ENCODE measurements at places on chromosomes 6 and 20.

GRCh38 chr20:36181934-36182603, 27.5 kb downstream of the EPB41L1 start:
- DNase-seq: no peak

DNA sequence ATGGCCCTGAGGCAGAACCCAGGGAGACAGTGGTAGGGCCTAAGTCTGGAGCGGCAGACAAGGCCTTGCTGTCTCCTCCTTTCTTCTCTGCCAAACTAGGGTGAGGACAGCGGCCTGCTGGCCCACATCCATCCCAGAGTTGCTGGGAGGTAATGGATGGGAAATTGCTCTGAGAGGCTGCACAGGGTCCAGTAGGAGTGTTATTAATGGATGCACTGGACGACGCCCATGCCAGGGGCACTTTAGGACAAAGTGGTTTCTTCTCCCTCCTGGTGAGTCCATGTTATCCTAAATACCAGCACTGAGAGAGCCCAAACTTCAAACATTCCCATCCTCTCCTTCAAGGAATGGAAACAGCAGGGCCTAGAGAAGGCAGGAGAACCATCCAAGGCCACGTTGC, 28.3 kb upstream of the PREX1 start:
- no peak for DNase-seq

DNA sequence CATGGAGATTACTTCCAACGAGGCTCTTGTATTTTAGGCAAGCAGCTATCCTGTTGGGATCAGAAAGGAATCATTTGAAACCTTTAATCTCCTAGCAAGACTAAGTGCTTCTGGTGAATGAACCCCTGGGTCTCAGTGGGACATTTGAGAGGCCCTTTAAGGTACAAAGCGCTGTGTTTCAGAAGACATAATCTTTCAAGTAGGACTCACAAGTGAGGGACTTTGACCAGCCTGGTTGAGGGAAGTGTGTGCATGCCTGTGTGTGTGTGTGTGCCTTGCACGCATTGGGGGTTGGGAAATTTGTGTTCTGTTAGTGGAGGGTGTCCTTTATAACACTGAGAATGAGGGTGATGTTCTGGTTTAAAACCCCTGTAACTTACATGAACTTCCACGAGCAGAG, 64.4 kb upstream of the KCNG1 start:
- DNase-seq: no peak

GRCh38 chr6:167311286-167311685, 13.6 kb upstream of the TTLL2 start:
- no peak for DNase-seq

- DNase-seq: no peak
These were observed 50.7 kb upstream of the ENPP4 start for GRCh38 chr6:46079061-46079460.

- no peak for DNase-seq
These were observed 22.4 kb downstream of the SDCBP2 start for GRCh38 chr20:1306316-1307135.

- no peak for DNase-seq
These were observed 71.7 kb upstream of the MAP3K4 start for GRCh38 chr6:160919723-160920440.

GRCh38 chr6:119511024-119511423, 161.5 kb upstream of the MAN1A1 start:
- no peak for DNase-seq

DNA sequence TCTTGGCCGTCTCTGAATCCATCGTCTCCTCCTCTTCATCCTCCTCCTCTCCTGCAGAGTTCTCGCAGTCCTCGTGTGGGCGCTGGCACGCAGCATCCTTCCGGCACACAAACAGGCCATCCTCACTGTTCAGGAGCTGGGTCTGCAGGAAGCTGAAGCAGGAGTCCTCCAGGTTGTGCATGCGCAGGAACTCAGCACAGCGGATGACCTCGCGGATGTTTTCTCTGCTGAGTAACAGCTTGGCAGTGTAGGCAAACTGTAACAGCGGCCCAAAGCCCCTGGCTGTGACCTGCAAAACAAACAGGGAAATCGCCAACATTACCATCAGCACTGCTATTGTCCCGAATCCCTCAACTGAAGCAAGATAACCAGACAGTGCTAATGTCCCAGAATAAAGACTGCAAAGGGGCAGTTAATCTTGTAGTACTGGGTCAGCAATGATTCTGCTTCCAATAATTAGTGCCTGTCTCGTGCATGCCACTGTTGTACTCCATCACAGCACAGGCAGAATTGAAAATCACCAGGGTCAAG, 57.4 kb downstream of the GJA10 start:
- DNase-seq: no peak

GRCh38 chr6:28719275-28719940, 193.7 kb downstream of the GPX5 start:
- DNase-seq: no peak

DNA sequence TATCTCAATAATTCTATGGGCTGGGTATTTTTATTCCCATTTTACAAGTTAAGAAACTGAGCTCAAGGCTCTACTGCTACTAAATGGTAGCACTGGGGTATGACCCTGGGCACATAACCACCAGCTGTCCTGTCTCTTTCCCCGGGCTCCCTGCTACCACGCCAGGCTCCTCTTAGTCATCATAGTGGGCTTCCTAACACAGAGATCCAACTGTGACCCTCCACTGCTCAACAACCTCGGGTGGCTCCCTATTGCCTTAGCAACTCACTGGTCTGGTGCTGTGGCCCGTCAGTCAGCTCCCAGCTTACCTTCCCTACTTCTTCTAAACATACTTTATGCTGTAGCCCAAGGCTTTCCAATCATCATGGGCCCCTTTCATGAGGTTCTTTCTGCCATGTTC, 4.5 kb downstream of the KIAA1755 start:
- no peak for DNase-seq

GRCh38 chr6:127912914-127913313, 12.1 kb upstream of the THEMIS start:
- DNase-seq: no peak

DNA sequence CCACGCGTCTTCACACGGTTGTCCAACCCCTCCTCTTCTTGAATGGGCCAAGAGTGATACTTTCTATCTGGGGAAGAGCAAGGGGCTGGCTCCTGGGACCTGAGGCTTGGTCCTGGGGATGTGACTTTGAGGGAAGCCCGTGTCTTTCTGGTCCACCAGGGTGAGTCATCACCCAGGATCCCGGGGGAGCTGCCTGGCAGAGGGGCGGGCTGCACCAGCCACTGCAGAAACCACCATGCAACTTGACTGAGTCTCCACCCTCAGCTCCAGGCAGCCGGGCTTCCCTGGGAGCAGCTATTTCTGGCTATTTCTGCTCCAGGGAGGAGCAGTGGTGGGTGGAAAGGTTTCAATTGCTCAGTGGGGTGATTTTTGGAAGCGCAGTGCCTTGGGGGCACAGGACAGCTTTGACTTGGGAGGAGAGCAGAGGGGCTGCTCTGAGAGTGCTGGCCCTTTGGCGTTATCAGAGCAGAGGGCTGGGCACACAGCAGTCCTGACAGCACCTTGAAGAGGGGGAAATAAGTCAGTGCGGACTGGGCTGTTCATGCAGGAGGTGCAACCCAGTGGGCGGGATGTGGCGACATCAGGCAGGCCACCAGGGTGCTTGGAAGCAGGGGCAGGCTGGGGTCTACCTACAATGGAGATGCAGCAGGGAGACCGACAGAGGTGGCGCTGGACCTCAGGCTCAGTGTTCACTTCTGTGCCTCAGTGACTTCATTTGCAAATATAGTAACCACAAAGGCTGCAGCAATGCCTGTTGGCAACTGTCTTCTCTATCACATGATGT, 45.1 kb upstream of the FAM83D start:
- no peak for DNase-seq

DNA sequence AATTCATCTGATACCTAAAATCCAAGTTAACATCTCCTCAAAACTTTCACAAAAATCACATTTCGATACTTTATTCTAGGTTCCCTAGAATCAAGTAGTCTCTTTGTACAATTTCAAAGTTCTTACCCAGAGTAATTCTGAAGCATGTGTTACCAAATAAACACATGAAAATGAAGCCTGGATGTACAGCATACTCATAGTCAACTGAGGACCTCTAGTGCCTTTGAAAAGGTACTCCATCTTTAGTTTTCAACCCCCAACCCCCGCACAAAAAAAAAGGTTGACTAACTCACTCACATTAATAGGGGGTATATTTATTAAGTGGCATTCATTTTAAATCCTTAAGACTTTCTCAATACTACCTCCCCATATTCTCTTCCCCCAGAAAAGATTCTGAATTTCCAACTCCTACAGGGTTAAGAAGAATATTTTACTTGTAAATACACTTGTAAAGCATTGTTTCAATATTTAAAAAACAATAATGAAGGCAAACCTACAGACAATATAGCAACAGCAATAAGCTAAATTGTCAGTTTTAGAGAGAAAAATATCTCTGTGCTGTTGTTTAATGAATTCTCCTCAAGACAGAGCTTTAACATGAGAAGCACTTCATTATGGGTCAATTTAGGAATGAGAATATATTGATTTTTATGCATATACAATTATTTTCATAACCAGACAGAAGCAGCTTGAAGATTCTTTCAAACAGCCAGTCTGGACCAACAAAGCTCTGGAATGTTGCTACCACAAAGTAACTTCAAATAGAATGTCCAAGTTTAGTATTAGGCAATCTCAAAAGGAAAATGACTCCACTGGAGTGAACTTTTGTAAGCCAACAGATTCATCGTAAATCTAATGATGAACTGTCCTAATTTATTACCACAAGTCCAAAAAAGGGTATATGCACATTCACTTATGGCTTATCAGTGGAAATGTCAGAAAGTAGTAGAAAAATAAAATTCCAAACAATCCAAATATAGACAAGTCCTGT, 3.3 kb downstream of the PLN start:
- no peak for DNase-seq

DNA sequence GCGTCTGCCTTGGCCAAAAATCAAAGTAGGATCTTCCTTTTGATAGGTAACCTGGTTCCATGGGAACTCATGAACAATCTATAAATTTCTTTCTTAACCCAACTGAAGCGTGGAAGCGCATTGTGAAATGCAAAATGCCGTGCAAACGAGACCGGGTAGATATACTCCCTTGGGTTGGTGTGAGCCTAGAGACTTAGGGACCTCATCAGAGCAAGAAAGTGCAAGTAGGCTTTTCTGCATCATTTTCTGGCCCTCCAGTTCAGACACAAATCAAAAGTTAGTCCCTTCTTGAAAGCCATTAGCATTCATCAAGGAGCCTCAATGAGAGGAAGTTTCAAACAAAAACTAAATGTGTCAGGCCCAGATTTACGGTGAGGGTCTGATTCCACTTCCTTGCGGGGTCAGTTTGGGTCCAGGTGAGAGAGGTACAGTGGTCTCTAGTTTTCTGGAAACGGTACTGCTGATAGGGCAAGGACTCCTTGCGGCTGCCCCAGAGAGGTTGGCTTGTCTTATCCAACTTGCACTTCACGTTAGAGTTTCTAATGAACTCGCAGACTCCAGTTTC, 5.3 kb upstream of the ZNF184 start:
- no peak for DNase-seq

DNA sequence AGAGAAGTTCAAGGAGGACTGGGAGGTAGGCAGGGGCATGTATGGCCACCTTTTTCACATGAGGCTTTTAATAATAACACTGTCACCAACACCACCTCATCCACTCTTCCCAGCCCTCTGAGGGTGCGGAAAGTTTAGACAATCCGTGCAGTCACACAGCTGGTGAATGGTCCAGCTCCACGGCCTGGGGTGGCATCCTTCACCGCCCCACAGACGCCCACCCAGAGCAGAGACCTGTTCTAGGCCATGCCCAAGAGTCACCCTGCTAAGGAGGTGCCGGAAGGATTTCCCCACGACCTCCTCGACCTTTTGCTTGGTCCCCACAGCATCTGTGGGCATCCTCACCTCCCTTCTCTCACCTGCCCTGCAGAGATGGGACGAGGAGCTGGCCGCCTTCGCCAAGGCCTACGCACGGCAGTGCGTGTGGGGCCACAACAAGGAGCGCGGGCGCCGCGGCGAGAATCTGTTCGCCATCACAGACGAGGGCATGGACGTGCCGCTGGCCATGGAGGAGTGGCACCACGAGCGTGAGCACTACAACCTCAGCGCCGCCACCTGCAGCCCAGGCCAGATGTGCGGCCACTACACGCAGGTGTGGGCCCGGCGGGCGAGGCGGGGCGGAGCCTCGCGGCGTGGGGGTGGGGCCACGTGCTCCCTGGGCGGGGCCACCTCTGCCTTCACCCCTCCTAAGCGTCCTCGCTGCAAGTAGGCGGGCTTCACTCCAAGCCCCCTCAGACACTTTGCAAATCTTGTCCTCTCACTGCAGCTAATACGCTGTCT, 4.4 kb downstream of the PI16 start:
- DNase-seq: no peak

DNA sequence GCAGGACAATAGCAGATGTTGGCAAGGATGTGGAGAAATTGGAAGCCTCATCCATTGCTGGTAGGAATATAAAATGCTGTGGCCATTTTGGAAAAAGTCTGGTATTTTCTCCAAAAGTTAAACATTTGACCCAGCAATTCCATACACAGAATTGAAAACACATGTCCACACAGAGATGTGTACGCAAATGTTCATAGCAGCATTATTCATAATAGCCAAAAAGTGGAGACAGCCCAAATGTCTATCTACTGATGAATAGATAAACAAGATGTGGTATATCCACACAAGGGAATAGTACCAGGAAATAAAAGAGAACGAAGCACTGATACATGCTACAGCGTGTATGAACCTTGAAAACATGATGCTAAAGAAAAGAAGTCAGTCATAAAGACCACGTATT, 40.5 kb downstream of the CFAP61 start:
- DNase-seq: no peak

DNA sequence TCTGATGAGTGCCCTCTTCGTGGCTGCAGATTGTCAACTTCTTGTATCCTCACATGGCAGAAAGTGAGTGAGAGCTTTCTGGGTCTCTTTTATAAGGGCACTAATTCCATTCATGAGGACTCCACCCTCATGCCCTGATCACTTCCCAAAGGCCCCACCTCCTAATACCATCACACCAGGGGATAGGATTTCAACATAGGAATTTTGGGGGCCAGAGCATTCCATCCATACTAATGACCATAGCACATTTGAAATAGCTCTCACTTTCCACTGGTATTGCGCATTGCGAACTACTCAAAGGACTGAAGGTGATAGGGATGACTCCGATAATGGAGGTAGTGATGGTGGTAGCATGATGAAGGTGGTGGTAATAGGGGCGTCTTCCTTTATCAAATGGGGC, 324.3 kb downstream of the PRL start:
- DNase-seq: no peak

- DNase-seq: no peak
These were observed 18.6 kb downstream of the SCML4 start for GRCh38 chr6:107805504-107805903.

DNA sequence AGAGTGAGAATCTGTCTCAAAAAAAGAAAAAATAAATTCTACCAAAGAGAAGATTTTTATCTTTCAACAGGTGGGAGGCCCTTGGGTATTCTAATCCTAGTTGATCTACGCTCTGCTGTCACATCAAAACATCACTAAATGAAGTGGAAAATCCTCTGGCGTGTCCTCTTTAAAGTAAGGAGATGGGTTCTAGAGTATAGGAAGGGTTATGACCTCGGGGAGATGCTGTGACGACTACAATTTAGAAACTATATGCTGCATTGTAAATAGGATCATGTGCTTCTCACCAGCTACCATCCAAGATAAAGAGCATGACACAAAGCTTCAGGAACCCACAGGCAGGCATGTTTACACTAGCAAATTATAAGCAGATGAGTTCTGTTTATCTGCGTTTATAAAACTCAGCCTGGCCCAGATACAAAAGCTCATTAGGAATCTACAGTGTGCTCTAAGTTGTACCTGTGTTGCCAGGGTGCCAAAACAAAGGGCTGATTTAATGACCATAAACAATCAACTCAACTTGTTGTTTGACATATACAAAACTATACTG, 197.1 kb upstream of the PLN start:
- DNase-seq: no peak

Data from activated T-helper 1 cell treated with anti-CD3 and anti-CD28 coated beads, Interleukin-2, amount 50 U/mL, for 16 hours (primary cell).